ENCODE measurements at places on chromosomes 12 and 14. TPM values are rescaled to one million over a fixed set of nuclear protein-coding genes. Genes with fewer than 3 reads are reported as not detected.

GRCh38 chr14:103031956-103032355 is 25.4 kb downstream of the CDC42BPB start:
- H3K27ac ChIP-seq = no peak overlapping the region
- peak; percentile 17 for DNase-seq
- H3K36me3 ChIP-seq = no peaks in the 10 kb centered on the region
- H3K4me1 ChIP-seq = no peaks in the 10 kb centered on the region
- H3K27me3 ChIP-seq = no peaks in the 10 kb centered on the region

RIN3 gene
- total RNA-seq = 10.7 TPM

DNA sequence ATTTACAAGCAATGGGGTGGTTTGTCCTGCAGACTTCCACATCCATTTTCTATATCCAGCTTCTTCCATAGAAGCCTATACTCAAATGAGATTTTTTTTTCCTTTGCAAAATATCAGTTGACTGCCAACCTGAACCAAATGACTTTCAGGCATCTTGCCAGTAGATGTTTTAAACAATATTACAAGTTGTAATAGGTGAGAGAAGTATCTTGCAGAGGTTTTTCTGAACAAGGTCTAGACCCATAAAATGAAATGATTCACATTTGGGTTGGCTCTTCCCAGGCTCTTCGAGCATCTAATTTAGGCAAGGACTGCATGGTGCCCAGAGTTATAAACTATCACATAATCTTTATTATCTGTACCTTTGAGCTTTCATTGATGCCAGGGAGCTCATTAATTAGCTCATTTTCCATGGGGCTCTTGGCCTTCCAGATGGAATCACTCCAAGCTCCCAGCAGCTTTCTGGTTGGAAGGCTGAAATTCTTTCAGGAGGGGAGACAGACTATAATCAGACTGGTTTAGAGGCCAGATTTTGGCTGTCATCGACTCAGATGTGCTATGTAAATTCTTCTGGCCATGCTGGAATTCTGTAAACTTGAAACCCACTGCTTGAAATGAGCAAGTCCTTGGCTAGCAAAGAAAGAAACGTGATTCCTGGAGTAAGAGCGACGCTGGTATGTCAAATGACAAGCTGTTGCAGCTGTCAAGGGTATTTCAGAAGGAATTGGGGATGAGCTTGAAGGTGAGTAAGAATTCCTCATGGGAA is 32.2 kb upstream of the DICER1 start:
- H3K4me3 ChIP-seq = no peak overlapping the region
- no peaks in the 10 kb centered on the region for H3K36me3 ChIP-seq

GRCh38 chr12:42484996-42485395 is 104.5 kb downstream of the PRICKLE1 start:
- no peak for DNase-seq
- H3K4me3 ChIP-seq = no peak overlapping the region
- H3K27me3 ChIP-seq = no peaks in the 10 kb centered on the region
- no peaks in the 10 kb centered on the region for H3K4me1 ChIP-seq

DNA sequence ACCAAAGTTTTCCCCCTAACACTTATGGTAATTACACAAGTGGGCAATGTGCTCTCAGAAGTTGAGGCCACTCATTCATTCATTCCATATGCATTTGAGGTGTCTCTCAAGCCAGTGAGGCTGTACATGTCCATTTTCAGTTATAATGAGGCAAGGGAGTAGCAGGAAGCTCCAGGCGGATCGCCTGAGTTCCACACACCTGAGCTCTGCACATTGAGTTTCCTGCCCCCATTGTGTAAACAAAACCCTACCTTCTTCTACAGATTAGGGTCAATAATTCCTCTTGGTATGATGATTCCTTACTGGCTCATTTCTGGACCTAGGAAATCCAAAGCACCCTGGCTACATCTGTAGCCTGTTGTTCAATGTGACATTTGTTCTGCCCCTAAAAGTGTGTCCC is 555.3 kb downstream of the MED13L start:
- no peaks in the 10 kb centered on the region for H3K36me3 ChIP-seq
- DNase-seq = no peak
- no peaks in the 10 kb centered on the region for H3K4me1 ChIP-seq
- H3K27ac ChIP-seq = no peak overlapping the region
- H3K27me3 ChIP-seq = no peaks in the 10 kb centered on the region
